ENCODE measurements at places on chromosomes 3 and 15.

GRCh38 chr3:115624029-115624741, 875 bp downstream of the GAP43 start:
- no peak for DNase-seq

DNA sequence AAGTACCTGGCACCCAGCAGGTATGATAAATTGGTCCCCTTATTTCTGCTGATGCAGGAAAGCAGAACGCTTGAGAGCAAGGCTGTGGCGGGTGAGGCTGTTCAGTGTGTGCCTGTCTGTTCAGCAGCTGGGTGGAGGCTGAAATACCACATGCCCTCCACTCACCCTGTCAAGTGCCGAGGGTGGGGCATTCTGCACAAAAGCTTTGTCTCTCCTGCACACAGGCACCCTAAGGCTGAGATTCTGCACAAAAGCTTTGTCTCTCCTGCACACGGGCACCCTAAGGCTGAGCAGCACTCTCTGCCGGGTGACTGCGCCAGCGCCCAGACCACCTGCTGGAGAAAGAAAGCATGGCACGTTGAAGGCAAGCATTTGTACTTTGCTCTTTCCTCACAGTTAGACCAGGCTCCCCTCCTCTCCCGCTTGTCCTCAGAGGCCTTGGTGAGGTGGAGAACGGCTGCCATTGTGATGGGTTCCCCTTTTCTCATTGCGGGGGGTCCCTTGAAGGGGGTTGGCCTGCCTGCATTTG, 97.5 kb downstream of the BDH1 start:
- DNase-seq: peak; percentile 66

GRCh38 chr3:29468187-29468586, 187.3 kb downstream of the RBMS3 start:
- DNase-seq: no peak

GRCh38 chr3:194078045-194078821, 57.7 kb upstream of the HES1 start:
- DNase-seq: no peak

DNA sequence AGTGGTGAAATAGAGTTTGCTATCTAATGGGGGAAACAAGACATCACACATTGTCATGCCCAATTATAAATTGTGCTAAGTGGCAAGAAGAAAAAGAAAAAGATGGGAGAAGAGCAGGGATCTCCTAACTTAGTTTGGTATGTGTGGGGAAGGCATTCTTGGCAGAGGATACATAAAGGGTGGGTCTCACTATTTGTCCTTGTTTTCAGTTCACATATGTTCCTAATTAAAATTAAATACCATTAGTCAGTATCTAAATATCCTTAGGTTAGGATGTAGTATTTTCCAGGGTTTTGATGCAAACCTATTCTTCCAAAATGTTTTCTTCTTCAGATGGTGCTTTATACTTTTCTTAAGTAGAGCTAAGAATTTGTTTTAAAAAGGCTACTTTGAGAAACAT, 173.7 kb downstream of the B3GALNT1 start:
- DNase-seq: no peak

GRCh38 chr3:14533457-14533958, 6.6 kb downstream of the GRIP2 start:
- no peak for DNase-seq

- no peak for DNase-seq
These were observed 5.4 kb downstream of the CRABP1 start for GRCh38 chr15:78345396-78346125.

DNA sequence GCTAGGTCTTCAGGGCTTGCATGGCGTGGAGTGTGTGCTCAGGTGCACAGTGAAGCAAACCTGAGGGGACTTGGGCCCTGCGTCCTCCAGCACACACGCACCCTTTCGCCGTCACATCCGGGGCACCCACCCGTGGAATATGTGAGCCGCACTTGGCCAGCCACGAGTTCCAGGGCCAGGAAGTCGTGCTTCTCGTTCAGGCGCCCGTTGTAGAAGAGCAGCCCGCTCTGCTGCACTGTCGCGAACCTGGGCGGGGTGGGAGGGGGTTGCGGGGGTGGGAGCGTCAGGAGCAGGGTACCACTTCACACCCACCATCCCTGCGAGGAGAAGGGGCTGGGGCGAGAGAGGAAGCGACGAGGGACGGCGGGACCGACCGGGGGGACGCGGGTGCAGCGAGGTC, 7.1 kb downstream of the CELSR3 start:
- no peak for DNase-seq

DNA sequence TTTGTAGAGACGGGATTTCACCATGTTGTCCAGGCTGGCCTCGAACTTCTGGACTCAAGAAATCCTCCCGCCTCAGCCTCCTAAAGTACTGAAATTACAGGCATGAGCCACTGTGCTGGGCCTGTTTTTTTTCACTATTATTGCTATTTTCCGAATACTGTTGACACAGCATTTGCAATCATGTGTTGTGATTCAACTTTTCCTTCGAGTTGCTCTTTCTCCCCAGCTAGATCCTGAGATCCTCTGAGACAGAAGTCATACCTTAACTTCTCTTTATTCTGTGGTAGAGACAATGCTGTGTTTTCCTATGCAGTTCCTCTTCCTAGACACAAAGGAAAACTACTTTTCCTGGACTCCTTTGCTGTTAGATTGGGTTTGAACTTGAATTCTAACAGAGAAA, 46.4 kb upstream of the USP3 start:
- no peak for DNase-seq

DNA sequence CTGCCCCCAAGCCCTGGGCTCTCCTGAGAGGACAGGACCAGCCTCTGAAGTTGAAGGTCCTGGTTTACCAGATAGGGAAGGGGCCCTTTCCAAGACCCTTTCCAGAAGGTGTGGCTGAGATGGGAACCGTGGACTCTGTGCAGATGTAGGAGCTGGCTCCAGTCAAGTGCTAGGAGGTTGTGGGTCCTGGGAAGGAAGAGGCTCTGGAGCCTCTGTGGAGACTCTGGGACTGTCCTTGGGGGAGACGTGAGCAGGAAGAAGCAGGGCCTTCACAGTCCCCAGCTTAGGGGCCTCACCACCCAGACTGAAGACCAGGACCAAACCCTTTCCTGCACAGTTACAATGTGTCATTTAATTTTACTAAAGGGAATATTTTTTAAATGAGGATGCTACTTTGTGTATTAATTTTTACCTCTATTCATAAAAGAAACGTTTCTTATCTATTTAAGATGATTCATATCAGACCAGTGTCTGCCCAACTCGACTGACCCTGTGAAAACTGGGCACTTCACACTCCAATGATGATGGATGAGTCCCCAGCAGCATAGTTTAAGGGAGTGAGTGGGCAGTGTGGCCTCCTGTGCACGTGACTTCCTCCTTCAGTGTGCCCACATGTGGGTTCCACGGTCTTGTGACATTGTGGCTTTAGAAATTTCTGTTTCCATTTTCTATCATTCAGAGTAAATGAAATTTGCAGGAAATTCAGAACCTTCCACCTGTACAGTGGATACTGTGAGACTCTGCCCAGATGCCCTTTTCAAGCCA, 10.9 kb downstream of the CCR5AS start:
- DNase-seq: no peak

- DNase-seq: no peak
These were observed 15.7 kb upstream of the ZBTB20 start for GRCh38 chr3:115162759-115163158.

DNA sequence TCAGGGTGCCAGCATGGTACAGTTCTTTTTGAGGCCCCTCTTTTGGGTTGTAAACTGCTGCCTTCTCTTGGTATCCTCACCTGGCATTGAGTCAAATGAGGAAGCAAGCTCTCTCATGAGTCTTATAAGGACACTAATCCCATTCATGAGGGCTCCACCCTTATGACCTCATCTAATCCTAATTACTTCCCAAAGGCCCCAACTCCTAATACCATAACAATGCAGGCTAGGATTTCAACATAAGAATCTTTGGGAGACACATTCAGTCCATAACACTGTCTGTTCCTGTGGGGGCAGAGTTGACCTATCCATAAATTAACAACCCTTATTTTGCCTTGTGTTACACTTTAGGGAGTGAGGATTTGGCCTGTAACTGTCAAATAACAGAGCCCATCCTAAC, 278.3 kb downstream of the LRTM1 start:
- DNase-seq: no peak

- peak; percentile 83 for DNase-seq
These were observed 7.5 kb upstream of the NR1I2 start for GRCh38 chr3:119774444-119774843.

- no peak for DNase-seq
These were observed 58.8 kb upstream of the GOLGA8B start for GRCh38 chr15:34642247-34642646.

DNA sequence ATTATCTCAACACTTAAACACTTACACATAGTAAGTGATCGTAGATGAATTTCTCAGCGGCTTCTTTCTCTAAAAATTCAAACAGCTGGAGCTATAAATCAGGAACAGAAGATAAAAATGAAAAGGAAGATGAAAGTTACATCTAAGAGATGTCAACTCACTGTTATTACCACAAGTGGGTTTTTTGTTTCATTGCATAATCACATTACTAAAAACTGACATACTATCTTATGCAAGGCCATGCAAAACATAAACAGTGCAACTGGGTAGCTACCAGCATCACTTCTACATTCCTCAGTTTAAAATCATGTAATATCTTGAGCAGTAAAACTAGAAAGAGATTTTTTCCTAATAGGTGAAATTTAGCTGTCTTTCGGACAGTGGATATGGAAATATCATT, 14.9 kb downstream of the MINDY4B start:
- no peak for DNase-seq

- no peak for DNase-seq
These were observed 123.9 kb downstream of the FOXB1 start for GRCh38 chr15:60128000-60128376.

DNA sequence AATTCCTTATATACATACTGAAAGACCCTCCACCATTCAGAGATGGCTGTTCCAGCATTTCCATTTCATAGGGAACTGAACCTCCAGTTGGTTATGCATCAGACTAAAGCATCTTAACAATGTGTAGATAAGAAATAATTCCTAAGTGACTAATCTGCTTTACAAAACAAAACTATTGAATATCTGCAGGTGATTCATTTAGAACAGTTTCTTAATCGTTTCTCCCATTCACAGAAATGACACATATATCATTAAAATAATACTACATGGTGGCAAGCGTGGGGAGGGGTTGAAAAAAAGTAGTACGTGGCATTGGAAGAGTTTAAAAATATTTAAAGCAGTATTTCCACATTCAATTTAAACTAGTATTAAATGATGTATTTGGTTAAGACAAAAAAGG, 19.5 kb downstream of the COPS2 start:
- DNase-seq: no peak

DNA sequence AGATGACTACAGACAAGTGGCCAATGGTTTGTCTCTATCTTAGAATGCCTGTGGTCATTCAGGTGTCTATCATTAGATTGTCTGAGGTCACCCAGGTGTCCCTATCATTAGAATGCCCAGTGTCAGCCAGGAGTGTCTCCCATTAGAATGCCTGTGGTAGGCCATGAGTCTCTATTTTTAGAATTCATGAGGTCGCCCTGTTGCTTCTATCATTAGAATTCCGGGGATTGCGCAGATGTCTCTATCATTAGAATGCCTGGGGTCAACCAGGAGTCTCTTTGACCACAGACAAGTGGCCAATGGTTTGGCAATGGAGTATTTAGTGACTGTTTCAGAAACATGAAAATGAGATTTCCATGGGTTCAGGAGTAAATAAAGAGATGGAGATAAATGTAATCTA, 7.6 kb downstream of the RTP2 start:
- DNase-seq: no peak

DNA sequence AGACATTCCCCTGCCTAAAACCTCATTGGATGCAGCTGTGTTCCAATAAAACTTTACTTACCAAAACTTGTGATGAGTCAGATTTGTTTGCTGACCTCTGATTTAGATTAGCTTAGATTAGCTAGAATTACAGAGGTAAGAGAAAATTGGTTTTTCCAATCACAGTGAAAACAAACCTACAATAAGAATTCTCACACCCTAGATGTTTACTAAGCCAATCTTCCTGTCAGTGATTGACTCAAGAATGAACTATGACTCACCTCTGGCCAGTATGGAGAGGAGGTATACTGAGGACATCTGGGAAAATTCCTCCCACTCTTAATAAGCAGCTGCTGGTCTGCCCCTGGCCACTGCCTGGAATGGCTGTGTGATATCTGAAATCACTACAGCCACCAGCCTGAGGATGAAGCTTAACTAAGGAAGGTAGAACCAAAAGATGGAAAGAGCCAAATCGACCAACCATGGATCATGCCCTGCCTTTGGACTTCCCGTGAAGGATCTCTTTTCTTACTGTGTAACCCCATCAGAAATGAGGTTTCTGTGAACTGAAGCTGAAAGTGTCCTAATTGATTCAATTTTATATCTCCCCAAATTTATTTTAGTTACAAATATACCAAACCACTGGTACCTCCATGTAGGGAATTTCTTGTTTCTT, 19.0 kb upstream of the GHSR start:
- no peak for DNase-seq

DNA sequence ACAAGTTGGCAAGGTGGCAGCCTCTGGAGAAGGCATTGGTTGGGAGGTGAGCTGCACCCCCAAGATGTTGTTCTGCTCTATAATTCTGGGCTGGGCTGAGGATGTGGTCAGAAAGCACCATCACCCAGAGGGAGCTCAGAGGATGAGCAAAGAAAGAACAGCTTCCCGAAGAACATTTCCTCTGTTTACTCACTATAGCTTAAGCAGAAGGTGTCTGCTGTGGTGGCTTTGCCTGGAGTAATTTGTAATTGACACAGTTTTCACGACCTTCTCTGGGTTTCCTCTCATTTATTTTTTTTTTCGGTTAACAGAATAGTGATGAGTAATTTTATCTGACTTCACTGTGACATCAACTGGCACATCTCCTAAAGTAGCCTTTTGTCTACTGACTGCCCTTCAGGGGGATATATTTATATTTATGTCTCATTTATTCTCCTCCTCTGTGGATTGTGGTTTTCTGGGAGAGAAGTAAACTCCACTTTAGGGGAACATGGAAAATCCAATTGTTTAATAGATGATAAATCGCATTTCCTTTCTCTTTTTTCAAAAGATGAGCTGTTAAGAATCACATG, 49.5 kb upstream of the ABHD17C start:
- DNase-seq: no peak

All from RPMI8226 (cell line).